CD4-positive, alpha-beta memory T cell (primary cell): ENCODE measurements at places on chromosomes 1 and 21. TPM values are rescaled to one million over a fixed set of nuclear protein-coding genes. Genes with fewer than 3 reads are reported as not detected.

Gene ASCL5
- total RNA-seq, result not detected

GRCh38 chr1:33330906-33331305, 10.0 kb upstream of the A3GALT2 start:
- DNase-seq, result no peak

Gene SHISAL2A
- total RNA-seq, result 75.6 TPM

DNA sequence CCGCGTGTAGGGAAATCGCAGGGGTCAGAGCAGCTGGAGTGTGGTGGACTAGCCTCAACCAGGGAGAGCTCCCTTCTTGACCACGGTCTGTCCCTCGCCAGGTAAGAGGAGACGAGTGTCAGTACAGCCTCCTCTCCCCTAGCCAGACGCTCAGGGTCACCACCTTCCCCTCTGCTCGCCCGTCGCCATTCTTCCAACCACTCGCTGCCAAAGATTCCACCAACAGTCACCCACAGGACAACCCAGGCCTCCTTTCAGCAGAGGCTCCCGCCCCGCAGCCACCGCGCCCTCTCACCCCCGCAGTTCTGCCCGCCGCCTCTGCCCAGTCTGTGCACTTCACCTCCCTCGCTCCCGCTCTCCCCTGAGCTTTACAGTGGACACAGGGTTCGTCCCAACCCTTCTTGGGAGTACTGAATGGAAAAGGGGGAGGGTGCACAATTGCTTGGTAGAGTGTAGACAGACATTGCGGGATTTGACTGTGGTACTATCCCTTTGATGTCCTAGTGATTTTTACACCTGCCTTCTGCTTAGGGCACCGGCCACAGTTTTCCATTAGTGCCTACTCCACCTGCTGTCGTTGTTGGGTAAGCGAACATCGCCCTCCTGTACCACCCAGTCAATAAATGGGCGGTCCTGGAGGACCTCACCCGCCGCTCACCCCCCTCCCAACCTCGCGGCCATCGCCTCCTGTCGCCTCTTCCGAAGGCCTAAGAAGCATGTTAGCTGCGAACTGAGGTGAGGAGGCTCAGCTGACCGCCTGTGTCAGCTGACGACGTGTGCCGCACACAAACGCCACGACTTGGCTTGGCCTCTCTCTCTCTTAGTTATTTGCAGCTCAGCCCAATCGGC, 9.2 kb upstream of the NBPF11 start:
- no peak for DNase-seq

GRCh38 chr1:217561446-217561845, 69.4 kb downstream of the GPATCH2 start:
- no peak for DNase-seq

Gene HPDL
- 0.19 TPM for total RNA-seq

DNA sequence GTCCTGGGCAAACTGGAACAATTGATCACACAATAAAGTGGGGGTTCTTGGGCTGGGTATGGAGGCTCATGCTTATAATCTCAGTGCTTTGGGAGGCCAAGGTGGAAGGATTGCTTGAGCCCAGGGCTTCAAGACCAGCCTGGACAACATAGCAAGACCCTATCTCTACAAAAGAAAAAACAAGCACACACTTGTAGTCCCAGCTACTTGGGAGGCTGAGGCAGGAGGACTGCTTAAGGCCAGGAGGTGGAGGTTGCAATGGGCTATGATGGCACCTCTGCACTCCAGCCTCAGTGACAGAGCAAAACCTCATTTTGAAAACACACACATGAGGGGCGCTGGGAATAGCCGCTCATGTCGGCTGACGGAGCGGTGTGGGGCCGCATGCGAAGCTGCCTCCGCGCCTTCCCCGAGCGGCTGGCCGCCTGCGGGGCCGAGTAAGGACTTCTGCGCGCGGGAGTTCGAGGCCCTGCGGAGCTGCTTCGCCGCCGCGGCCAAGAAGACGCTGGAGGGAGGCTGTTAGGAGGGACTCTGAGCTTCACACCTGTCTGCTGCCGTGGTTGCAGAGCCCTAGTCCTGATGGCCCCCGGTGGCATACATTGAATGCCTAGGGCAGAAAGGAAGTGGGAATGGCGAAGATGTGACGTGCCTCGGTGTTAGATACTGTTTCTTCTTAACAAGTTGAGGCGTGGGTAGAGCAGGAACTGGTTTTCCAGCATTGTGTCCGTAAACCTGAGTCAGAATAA, 59.5 kb downstream of the ACBD3 start:
- no peak for DNase-seq

DNA sequence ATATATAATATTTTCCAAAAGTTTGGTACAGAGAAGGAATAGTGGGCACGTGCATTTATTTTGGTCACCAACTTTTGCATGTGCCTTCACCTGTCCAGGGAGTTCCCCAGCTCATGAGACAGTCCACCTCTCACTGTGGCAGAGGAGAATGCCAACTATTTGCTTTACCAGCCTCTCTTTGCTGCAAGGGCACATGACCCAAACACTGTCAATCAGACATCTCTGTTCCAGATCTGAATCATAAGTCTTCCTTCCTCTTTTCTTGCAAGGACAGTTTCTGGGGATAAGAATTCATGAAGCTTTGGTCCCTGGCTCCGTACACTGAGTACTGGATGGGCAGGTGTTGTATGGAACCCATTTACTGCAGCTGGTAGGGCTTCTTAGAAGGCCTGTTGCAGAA, 38.6 kb downstream of the C1orf87 start:
- DNase-seq, result no peak

DNA sequence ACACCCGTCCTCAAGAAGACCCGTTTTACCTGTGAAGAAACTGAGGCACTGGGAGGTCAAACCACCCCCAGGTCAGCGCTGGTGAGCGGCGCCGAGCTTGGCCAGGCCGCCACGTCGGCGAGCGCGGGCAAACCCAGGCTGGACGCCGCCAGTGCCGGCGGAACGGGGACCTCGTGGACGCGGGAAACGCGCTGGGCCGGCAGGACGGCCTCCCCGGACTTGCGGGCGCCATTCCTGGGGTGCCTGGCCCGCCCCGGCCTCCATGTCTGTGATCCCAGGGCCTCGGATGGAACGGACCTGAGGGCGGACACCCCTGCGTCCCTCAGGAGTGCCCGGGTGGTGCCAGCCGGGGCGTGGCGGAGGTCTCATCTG, 764 bp upstream of the SUMO3 start:
- no peak for DNase-seq

Gene PER3
- 7.4 TPM for total RNA-seq

DNA sequence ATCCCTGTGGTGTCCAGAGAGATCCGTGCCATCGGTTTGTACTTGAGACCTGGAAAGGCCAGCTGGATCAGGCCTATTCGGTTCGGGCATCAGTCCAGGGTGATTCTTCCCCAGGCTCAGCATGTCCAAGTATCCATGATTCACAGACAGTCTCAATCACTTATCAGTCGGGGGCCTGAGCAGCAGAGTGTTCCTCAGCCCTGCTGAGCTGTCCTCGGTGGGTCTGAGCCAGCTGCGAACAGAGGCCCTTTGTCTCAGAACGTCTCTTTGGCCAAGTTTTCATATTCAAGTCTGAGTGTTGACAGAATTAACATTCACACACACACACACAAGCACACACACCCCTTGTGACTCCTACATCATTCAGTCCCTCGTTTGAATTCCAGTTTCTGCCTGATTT, 33.4 kb upstream of the OSBPL9 start:
- no peak for DNase-seq

DNA sequence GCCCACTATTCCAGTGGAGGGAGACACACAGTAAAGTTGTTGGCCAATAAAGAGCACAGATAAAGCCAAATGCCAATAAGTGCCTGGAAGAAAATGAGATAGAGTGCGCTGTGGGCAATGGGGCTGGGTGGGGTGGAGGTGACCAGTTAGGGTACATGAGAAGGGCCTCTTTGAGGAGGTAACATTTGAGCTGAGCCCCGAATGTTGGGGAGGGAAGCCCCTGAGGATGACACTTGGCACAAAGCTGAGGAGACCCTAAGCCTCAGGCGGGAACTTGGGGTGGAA, 979 bp downstream of the S100A9 start:
- no peak for DNase-seq

DNA sequence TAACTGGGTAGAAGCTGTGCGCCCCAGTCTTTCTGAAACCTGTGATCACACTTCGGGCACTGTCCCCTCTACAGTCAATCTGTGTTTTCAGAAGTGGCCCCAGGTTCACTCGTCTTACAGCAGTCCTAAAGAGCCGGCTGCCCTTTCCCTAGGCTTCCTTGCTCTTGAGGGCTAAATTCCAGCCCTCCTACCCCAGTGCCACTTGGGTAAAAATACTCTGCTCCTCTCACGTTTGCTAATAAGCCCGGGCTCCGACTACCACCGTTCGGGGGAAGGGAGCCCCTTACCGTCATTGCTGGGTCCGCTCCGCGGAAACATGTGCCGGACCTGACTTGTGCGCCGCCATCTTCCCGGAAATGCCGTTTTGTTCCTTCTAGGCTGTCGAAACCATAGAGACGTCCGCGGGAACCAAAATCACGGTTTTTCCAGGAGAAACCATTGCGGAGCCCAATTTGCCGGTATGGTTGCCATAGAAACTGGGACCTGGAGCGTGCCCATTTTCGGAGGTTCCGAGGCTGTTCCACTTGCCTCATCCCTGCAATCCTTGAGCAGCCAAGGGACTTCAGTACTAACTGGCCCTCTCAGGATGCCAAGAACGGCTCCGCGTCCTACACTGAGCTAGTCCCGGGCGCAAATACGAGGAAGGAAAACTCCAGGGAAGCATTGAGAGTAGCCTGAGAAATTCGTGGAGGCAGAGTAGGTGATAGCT, at the start of gene GPATCH4:
TSS of gene GPATCH4 (minus strand) at position 358 of the 709 bp plus-strand sequence.
- peak; percentile 76 for DNase-seq

Gene FNDC10
- total RNA-seq, result 2.9 TPM

- no peak for DNase-seq
Measured at GRCh38 chr1:11898086-11898785, 28.0 kb downstream of the KIAA2013 start.

Gene ACTN2
- total RNA-seq, result not detected

GRCh38 chr1:224223819-224224714, 41.0 kb downstream of the DEGS1 start:
- DNase-seq, result no peak

DNA sequence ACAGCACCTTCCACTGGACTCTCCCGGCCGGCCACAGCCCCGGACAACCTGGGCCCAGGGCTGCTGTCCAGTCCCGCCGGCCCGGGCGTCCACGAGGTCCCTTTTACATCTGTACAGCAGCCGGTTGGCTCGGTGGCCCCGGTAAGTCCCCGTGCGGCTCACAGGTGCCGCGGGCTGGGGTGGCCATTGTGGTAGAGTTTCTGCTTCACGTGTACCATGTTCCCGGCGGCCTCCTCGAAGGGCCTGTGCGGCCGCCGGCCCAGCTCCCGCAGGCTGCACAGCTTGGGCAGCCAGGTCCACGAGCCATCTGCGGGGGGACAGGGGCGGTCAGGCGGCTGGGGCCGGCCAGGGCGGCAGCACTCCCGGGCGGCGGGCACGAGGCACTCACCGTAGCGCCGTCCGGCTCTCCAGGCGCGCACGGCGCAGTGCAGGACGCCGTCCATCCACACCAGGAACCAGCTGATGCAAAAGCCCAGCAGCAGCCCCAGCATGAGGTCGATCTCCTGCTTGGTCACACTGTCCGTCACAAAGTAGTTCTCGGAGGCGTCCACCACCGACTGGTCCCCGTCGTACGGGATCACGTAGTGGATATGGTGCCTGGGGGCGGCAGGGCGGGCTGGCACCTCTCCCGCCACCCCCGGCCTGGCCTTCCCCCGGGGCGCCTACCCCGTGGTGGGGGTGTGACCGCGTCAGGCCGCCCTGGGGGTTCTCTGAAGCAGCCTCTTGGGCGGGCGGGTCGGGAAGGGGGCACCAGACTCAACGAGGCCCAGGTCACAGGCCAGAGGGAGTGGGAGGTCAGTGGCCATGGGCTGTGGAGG, 5.0 kb downstream of the TMEM240 start:
- no peak for DNase-seq

- no peak for DNase-seq
Measured at GRCh38 chr1:192627901-192628300, 8.0 kb upstream of the RGS13 start.

- DNase-seq, result no peak
Measured at GRCh38 chr1:15051882-15052528, 101.5 kb upstream of the TMEM51 start.

DNA sequence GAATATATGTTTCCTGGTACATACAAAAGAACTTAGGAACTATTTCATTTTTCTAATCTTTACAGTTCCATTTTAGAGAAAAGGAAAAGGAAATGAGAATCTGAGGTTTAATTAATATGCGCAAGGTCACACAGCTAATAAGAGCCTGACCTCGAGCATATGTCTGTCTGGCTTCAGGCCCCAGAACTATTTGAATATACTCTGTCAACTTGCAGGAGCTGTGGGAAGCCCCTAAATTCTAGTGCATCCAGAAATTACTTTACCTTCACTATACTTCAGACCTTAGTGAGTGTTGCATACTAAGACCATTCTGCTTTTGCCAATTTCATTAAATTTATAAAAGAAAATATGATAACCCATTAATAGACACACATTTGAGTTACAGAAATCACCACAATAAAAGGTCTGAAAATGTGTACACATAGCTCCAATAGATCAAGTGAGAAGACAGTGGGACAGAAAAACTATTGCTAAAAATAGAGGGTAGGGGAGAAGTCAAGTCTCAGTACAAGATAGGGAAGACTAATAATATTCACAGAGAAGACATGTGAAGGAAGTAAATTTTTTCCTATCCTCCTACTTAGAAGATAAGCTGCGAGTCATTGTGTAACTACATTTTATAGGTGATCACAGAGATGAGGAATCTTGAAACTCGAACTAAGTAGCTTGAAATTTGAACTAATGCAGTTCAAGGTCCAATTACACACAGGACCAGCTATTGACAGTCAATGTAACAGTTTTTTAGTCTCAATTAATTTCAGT, 3.8 kb downstream of the RGS13 start:
- DNase-seq, result no peak

Gene ETV3L
- total RNA-seq, result not detected

DNA sequence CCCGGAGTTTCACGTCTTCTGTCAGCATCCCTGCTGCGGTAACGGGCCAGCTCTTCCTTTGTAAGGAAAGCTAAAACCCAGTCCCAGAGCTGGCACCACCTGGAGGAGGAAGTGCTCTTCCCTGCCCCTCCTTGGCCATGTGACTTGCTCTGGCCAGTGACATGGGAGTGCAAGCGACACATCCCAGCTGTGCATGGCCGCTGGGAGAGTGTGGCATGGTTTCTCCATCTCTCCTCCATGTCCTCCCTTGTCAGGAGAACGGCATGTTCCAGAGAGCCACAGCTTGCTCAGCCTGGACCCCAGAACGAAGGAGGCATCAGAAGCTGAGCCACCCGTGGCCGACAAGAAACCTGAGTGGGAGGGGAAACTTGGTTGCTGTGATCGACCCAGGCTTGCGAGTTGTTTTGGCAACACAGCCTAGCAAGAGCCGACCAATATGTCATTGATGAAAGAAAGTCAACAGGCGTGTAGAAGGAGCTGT, 2.7 kb upstream of the PRXL2B start:
- peak; percentile 74 for DNase-seq

GRCh38 chr1:157249739-157250138, 111.5 kb upstream of the ETV3 start:
- no peak for DNase-seq
